ENCODE measurements at places on chromosomes 2 and 18. TPM values are rescaled to one million over a fixed set of nuclear protein-coding genes. Genes with fewer than 3 reads are reported as not detected.

MC2R gene
- not detected for total RNA-seq

DSEL gene
- total RNA-seq: 0.41 TPM

C2orf92 gene
- 0.72 TPM for total RNA-seq

CDH2 gene
- 42.7 TPM for total RNA-seq

ALPG gene
- total RNA-seq: 0.42 TPM

GPR35 gene
- total RNA-seq: 1.0 TPM

SLC16A14 gene
- 0.87 TPM for total RNA-seq

LHCGR gene
- total RNA-seq: not detected

LBX2 gene
- 3.2 TPM for total RNA-seq

TMEM247 gene
- not detected for total RNA-seq

REG1A gene
- not detected for total RNA-seq

UBXN4 gene
- total RNA-seq: 43.1 TPM

All from A549 treated with AZD2906 at 1 μM for 4 hours (cell line).